Thymus (tissue), 14 donors: ENCODE measurements at places on chromosomes 3 and 15.

GRCh38 chr3:101340591-101340990 lies 20.2 kb upstream of the IMPG2 start:
- no peak for DNase-seq
- no peaks in the 10 kb centered on the region for H3K27me3 ChIP-seq
- no peaks in the 10 kb centered on the region for H3K4me1 ChIP-seq
- H3K27ac ChIP-seq, result no peak overlapping the region
- no peak overlapping the region for H3K4me3 ChIP-seq

GRCh38 chr15:78399091-78399490 lies 38.9 kb upstream of the IREB2 start:
- no peaks in the 10 kb centered on the region for H3K36me3 ChIP-seq
- no peaks in the 10 kb centered on the region for H3K4me1 ChIP-seq
- no peak overlapping the region for H3K27ac ChIP-seq

DNA sequence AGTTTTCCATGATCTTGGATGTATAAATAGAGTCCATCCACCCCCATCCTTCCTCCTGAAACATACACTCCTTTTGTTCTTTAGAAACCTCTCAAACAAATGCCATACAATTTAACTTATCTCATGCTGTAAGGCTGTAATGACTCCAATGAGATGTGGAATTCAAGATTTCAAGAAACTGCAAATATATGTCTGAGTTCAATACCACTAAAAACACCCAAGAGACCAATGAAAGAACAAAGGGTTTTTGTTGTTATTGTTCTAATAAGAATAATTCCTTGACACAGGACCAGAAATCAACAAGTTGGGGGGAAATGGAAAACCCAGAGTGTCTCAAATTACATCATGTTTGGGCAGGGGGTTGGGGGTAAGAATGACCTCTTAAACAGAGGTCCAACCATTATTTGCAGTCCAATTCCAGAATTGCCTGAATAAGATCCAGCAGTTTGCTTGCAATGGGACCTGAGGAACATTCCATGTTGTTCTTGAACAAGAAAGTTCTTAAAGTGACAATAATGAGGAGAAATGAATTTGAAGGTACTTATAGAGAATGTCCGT lies 48.6 kb upstream of the TGFBR2 start:
- no peaks in the 10 kb centered on the region for H3K36me3 ChIP-seq
- H3K4me3 ChIP-seq, result no peak overlapping the region
- H3K4me1 ChIP-seq, result no peaks in the 10 kb centered on the region
- DNase-seq, result no peak
- no peaks in the 10 kb centered on the region for H3K27me3 ChIP-seq
- no peak overlapping the region for H3K27ac ChIP-seq

DNA sequence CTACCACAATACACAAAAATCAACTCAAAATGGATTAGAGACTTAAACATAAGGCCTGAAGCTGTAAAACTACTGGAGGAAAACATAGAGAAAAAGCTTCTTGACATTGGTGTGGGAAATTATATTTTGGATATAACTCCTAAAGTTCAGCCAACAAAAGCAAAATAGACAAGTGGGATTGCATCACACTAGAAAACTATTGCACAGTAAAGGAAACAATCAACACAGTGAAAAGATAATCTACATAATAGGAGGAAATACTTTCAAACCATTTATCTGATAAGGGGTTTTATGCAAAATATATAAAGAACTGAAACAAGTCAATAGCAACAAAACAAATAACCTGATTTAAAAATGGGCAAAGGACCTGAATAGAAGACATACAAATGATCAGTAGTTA lies 37.6 kb upstream of the TP63 start:
- no peak overlapping the region for H3K4me3 ChIP-seq
- no peak overlapping the region for H3K27ac ChIP-seq
- DNase-seq, result no peak
- H3K4me1 ChIP-seq, result no peaks in the 10 kb centered on the region

GRCh38 chr3:193488741-193489140 lies 66.0 kb downstream of the ATP13A4 start:
- no peaks in the 10 kb centered on the region for H3K27me3 ChIP-seq
- H3K36me3 ChIP-seq, result no peaks in the 10 kb centered on the region
- no peak overlapping the region for H3K4me3 ChIP-seq
- no peak for DNase-seq
- H3K4me1 ChIP-seq, result no peaks in the 10 kb centered on the region

GRCh38 chr3:149571381-149571780 lies 86.4 kb downstream of the WWTR1 start:
- no peak overlapping the region for H3K4me3 ChIP-seq
- H3K27me3 ChIP-seq, result no peaks in the 10 kb centered on the region
- H3K36me3 ChIP-seq, result no peaks in the 10 kb centered on the region
- DNase-seq, result no peak
- no peaks in the 10 kb centered on the region for H3K4me1 ChIP-seq
- H3K27ac ChIP-seq, result no peak overlapping the region

- no peak overlapping the region for H3K4me3 ChIP-seq
- no peaks in the 10 kb centered on the region for H3K27me3 ChIP-seq
- no peaks in the 10 kb centered on the region for H3K4me1 ChIP-seq
Observed at GRCh38 chr3:139318431-139318816, 25.4 kb upstream of the MRPS22 start.

DNA sequence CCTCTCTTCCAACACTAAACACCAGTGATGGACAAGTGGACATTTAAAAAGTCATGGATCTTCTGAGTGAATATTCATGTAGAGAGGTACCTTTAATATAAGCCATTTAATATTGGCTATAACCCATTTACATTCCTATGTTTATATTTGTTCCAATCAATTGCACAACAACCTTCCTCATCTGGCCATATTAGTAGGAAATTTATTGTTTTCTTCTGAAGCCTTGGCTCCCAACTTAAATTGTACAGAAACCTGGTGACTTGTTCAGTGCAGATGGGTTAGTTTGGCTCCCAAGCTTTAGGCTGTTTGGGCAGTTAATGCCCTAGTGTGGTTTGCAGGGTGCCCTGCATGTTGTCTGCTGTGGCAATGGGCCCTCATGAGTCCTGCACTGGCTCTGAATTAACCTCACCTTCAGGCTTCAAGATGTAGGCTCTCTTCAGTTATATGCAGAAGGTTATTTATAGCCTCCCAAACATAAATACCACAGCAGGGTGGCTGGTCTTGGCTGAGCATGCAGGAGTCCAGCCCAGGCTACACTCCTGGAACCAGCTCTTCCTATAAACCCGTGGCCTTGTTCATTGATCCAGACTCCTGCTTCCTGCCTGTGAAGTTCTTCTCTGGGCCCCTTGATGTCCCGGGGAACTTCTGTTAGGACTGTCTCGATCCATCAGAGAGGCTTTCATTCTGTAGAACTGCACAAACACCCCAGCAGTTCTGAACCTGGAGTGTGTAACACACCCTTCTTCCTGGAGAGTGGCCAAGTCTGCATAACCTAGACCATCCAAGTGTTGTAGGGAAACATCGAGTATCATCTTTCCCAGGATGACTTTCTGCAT lies 57.0 kb downstream of the DUT start:
- no peak for DNase-seq
- H3K27me3 ChIP-seq, result no peaks in the 10 kb centered on the region
- H3K4me3 ChIP-seq, result no peak overlapping the region
- no peaks in the 10 kb centered on the region for H3K36me3 ChIP-seq

DNA sequence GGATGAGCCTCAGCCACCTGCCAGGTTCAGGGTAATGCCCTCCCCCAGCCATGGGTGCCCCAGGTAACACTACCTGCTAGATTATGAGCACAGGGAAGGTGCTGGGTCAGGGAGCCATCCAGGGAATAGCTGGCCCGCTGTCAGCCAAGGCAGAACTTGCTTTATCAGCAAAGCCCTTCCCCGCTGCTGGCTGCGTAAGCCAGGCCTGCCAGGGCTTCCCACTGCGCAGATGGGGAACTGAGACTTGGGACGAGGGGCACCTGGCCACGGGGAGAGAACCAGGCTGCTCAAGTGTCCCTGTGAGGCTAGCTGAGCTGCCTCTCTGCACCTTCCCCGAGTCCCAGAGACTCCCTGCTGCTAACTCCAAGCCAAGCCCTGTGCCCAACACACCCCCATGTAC lies 45.4 kb downstream of the CACNA2D2 start:
- H3K27me3 ChIP-seq, result no peaks in the 10 kb centered on the region
- DNase-seq, result no peak
- no peaks in the 10 kb centered on the region for H3K4me1 ChIP-seq
- no peak overlapping the region for H3K27ac ChIP-seq
- H3K4me3 ChIP-seq, result no peak overlapping the region
- no peaks in the 10 kb centered on the region for H3K36me3 ChIP-seq

- no peaks in the 10 kb centered on the region for H3K4me1 ChIP-seq
- H3K27ac ChIP-seq, result no peak overlapping the region
- no peak overlapping the region for H3K4me3 ChIP-seq
- no peaks in the 10 kb centered on the region for H3K36me3 ChIP-seq
- no peaks in the 10 kb centered on the region for H3K27me3 ChIP-seq
Observed at GRCh38 chr3:129705274-129705673, 98.8 kb upstream of the PLXND1 start.

DNA sequence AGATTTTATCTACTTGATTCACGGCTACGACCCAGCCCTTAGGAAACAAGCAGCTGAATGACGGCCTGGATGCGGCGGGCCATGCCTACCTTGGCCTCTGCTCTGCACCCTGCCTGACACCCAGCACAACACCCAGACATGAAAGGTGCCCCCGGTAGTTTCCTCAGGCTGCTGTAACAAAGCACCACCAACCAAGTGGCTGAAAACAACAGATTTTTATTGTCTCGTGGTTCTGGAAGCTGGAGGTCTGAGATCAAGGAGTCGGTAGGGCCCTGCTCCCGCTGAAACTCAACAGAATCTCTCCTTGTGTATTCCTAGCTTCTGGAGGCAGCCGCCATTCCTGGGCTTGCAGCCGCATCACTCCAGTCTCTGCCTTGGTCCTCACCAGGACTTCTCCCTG lies 111.7 kb downstream of the ADCY5 start:
- H3K27ac ChIP-seq, result no peak overlapping the region
- no peaks in the 10 kb centered on the region for H3K27me3 ChIP-seq
- no peak for DNase-seq

DNA sequence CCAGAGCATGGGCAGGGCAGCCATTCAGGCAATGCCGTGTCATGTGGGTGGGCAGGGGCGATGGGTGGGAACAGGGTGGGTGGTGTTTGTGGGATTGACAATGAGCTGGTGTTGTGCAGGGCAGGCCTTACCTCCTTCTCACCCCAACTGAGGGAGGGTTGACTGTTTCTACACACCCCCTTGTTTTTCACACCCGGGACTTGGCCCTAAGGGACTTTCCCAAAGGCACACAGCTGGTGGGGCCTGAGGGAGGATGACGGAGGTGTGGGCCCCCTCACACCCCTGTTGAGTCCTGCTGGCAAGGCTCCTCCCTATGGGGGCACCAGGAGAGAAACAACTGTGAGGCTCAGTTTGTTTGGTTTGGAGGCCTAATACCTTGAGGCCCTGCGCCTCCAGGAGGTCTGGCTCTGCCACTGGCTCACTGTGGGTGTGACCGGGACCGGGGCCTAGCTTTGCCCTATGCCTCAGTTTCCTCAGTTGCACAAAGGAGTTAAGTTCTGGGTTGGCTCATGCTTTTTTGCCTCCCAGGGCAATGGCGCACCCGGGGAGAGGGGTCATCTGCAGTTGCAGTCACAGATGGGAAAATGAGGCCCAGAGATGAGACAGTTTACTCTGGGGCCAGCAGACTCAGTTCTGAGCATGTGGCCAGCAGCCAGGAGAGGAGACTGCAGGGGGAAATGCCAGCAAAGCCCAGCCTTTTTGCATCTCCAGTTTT lies 5.1 kb upstream of the DNAH1 start:
- H3K4me1 ChIP-seq, result no peaks in the 10 kb centered on the region
- H3K36me3 ChIP-seq, result peaks cover 3% of the 10 kb centered on the region
- no peak for DNase-seq
- H3K4me3 ChIP-seq, result no peak overlapping the region
- H3K27ac ChIP-seq, result no peak overlapping the region

DNA sequence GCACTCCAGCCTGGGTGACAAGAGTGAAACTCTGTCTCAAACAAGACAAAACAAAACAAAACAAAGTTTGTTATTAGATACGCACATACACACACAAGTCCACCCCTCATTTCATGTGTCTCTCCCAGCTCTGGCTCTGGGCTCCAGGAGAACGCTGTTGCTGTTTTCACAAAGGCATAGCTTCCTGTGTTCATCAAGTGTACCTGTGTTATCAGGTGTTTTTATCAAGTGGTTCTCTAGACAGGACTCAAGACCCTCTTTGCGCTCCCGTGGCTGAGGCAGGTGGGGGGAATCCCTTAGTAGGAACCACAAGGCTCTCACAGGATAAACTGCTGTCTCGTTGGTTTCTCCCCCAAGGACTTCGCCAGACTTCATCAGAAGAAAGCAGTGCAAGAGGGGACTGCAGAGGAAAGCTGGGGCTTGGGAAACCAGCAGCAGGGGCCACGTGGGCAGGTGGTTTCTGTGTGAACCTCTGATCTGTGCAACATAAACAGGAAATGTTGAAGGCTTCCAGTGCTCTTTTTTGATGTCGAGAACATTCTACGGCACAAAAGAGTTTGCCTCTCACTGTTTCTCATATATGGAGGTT lies 6.9 kb upstream of the PPP1R2 start:
- H3K36me3 ChIP-seq, result no peaks in the 10 kb centered on the region
- no peaks in the 10 kb centered on the region for H3K27me3 ChIP-seq
- peaks cover 45% of the 10 kb centered on the region for H3K4me1 ChIP-seq
- H3K4me3 ChIP-seq, result peak overlapping the region; percentile 41
- peak overlapping the region; percentile 100 for H3K27ac ChIP-seq

DNA sequence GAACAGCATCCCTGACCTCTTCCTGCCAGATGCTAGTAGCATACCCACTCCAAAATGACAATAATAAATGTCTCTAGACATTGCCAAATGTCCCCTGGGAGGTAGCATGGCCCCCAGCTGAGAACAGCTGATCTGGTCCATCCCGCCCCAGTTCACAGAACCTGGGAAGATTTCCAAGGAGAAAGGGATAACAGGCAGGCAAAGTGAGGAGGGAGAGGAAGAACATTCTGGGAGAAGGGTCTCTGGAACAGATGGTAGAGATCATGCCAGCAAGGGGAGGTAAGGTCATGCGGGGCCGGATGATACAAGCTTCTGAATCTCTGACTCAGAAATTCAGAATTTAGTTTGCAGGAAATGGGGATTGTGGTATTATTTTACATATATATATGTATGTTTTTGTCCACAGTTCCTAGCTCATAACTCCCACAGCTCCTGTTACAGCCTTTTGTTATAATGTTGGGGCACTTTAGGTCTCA lies 192.7 kb downstream of the SUCLG2 start:
- H3K27ac ChIP-seq, result no peak overlapping the region
- DNase-seq, result no peak
- H3K4me1 ChIP-seq, result no peaks in the 10 kb centered on the region
- no peaks in the 10 kb centered on the region for H3K36me3 ChIP-seq
- no peaks in the 10 kb centered on the region for H3K27me3 ChIP-seq
